BE2C (cell line): ENCODE measurements at places on chromosomes 5 and 9.

- DNase-seq: no peak
Measured at GRCh38 chr5:119726544-119726943, 97.2 kb downstream of the FAM170A start.

DNA sequence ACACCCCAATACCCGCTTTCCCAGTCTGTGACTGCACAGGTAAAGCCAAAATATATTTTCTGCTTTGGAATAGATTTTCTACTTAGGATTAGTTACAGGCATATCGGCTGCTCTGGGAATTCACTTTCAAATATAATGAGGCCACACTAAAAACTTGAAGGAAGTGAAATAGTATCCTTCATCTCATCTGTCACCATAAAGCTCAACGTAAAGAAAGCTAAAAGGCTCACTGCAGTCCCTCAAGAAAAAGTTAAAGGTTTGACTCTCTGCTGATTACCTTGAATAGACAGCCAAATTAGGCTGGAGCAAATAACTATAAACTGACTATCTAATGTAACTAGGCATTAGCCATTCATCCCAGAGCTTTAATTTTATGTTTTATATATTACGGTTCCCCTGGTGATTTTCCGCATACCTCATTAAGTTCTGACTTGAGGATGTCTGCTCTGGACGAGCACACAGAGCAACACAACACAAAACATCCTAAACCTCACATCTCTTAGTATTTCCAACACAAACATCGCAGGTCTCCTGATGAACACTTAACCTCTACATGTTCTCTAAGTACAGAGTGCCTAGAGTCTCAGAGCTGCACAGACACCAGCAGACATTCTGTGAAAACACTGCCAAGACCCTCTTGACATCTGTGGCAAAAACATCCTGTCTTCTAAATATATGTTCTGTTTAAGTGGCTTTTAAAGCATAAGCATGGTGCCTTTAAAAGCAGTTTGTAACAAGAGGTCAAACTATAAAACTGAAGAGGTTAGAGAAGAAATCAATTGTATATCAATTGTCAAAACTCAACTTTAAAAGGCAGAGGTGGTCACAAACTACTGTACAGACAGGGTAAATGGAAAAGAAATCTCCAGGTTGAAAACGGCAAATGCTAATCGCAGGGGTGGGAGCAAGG, 35.4 kb downstream of the ELAVL2 start:
- DNase-seq: no peak

DNA sequence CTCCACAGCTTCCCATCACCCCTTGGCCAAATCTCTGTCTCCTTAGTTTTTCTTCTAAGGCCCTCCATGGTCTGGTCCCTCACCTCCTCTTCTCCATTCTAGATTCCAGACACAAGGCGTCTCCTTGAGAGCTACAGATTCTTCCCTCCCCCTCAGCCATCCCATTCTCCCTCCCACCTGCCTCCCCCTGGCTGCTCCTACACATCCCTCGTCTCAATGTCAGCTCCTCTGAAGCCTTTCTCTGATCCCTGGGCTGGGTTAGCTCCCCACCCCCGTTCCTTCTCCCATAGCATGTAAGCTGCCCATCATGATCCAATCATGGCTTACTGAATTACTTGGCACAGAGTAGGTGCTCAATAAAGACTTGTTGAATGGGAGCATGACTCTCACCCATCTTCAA, 69.0 kb downstream of the ANKH start:
- no peak for DNase-seq

- DNase-seq: no peak
Measured at GRCh38 chr5:128007939-128008338, 75.6 kb upstream of the SLC12A2 start.

DNA sequence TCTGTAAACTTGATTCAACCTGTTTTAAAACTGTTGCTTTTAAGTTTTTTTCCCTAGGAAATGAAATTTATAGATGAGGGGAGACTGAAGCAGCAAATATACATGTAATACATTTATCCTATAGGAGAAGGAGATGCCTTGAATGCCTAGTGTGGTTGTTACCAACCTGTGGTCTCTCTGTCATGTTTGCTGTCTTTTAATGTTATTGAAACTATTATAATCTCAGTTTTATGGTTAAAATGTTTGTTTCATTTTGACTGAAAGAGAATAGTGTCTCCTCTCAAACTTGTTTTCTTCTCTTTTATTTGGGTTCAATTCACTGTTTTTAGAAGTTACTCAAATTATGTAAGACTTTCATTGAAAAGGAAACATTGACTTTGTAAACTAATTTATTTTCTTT, 15.8 kb downstream of the MRPL22 start:
- no peak for DNase-seq

DNA sequence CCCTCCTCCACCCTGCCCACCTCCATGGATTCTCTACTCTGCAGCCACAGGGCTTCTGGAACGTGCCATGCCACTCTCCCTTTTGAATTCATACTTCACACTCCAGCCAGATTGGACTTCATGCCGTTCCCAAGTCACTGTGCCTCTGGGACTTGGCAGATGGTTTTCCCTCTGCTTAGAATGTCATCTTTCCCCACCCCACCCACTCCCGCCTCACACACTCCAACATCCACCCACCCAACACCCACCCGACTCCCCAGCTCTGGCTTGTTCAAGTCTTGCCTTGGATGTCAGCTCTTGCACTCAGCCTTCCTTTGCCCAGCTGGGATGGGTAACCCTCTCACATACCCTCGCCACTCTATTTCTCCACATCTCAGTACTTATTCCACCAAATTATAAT, 142.1 kb upstream of the DHFR start:
- DNase-seq: no peak
